M059J (cell line): ENCODE measurements at places on chromosomes 1 and 21. TPM values are rescaled to one million over a fixed set of nuclear protein-coding genes. Genes with fewer than 3 reads are reported as not detected.

MARK1 gene
- total RNA-seq = 0.02 TPM in 1 of 2 replicates, not detected in the other

DYNLT5 gene
- 5.2 and 7.8 TPM in 2 replicates for total RNA-seq

- DNase-seq = no peak
Observed at GRCh38 chr1:226335661-226336060, 26.7 kb upstream of the LIN9 start.

GRCh38 chr1:21449906-21450305, 10.0 kb downstream of the NBPF3 start:
- DNase-seq = peak; percentile 55

DNA sequence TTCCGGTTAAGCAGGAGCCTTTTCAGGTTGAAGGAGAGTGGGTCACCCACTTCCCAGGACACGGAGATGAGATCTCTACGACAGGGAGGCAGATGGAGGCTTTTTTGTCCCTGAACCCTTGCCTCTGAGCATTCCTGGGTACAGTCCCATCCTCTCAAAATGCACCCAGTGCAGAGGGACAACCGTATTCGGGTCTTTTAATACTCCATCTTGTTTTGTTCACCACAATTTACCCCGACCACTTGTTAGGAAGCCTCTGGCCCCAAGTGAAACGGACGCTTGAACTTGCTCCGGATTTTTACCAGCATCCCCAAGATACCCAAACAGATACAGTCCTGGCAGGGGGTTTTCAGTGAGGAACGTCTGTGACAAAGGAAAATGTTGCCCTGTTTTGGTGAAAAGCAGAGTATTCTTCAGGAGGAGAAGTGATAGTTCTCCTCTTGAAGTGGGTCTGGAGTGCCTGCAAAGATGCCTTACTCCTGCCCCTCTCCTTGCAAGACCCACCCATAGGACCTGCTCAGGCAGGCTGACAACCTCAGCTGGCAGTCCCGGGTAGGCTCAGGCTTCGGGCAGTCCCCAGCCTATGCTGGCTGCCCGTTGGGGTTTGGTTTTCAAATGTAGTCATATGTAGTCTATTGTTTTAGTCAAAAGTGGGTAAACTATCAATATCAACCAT, 669 bp upstream of the ARL8A start:
- no peak for DNase-seq

DNA sequence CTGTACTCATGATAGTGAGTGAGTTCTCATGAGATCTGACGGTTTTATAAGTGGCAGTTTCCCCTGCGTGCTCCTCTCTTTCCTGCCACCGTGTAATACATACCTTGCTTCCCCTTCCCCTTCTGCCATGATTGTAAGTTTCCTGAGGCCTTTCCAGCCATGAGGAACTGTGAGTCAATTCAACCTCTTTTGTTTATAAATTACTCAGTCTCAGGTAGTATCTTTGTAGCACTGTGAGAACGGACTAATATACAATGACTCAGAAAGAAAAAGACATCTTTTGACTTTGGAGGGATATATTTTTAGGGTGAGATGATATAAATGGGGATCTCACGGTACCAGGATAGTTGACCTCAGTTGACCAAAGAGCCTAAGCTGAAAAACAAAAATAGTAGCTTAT, 74.7 kb upstream of the BACH1 start:
- peak; percentile 33 for DNase-seq

DNA sequence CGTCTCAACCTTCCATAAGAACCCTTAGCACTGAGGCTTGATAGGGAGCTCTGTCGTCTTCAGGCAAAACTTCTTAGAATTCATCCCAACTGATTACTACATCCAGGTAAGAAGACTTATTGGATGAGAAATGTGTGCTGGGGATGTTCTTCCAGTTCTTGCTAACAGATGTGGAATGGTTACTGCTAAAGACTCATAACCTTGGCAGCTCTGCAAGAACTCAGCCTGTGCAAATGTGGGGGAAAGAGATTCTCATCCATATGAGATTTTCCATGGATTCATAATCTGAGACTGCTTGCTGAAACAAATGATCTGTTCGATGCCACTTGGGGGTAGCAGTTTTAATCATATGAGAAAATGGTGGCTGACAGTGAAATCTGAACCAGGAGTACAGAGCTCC, 48.2 kb downstream of the NTPCR start:
- no peak for DNase-seq

DNA sequence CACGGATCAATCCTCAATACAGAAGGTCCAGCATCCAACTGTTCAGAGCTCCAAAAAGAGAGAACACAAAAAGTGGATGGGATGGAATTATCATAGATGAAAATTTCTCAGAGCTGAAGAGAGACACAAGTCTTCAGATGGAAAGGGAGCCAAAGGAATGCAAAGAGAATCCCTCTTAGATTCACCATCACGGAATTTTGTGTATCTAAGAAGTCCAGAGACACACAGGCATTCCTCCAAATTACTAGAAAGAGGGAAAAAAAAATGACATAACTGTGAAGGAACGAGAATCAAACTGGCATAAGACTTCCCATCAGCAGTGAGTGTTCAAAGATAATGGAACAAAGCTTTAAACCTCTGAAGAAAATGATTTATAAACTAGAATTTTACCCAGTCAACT, 101.2 kb downstream of the ZSCAN20 start:
- no peak for DNase-seq
